ENCODE measurements at places on chromosomes 4 and X.

DNA sequence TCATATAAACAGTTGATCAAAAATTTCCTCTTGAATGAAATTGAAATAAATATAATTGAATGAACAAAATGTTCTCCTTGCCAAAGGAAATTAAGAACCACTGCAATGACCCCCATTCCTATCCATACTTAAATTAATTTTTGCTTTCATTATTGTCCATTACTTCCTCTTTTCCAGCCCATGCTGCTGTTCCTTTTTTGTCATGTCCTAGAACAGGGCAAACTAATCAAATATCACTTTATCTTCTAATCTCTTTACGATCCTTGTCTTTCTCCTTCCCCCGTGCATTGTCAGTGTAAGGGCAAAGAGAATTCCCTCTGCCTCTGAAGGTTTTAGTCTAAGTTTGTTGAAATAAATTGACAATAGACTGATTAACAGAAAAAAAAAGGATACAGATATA is 203.0 kb downstream of the CENPC start:
- no peak for DNase-seq

DNA sequence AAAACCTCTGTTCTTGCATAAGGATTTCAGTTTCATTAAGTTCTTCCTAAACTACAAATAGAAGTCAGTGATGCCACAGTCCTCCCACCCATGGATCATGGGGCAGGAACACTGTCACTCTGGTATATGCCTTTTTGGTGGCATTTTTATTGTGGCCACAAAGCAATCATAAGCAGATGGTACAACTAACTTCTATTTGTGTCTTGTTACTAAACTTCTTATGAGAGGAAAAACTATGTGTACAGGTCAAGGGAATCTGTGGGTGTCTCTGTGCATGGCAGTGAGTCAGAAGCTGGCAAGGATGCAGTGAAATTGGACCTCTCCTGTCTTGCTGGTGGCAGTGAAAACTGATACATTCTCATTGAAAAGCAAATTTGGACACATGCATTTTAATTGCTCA is 245.0 kb upstream of the GPC4 start:
- DNase-seq, result no peak

- DNase-seq, result no peak
These were observed 53.3 kb downstream of the RFC1 start for GRCh38 chr4:39312816-39313215.

- no peak for DNase-seq
These were observed 278.0 kb downstream of the FBXO8 start for GRCh38 chr4:174005422-174005821.

DNA sequence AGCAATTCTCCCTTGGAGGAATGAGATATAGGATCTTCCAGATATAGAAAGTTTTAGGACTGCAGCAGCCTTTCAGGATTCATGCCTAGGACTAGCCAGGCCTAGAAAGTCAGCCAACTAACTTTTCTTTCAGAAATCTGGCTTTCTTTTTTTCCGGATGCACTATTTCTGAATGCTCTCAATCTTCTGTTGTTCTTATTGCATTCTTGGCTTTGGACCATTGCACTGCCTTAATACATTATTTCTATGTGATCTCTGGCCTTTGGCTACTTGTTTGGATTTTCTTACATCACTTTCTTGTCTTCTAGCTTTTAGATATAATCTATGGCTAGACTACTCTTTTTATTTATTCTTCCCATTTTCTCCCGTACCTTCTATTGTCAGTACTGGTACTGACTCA is 813.1 kb upstream of the HTR2C start:
- DNase-seq, result no peak

- no peak for DNase-seq
These were observed 592.6 kb upstream of the SLIT2 start for GRCh38 chr4:19659101-19659500.

- no peak for DNase-seq
These were observed 78.9 kb upstream of the FAM9C start for GRCh38 chrX:13123247-13123856.

DNA sequence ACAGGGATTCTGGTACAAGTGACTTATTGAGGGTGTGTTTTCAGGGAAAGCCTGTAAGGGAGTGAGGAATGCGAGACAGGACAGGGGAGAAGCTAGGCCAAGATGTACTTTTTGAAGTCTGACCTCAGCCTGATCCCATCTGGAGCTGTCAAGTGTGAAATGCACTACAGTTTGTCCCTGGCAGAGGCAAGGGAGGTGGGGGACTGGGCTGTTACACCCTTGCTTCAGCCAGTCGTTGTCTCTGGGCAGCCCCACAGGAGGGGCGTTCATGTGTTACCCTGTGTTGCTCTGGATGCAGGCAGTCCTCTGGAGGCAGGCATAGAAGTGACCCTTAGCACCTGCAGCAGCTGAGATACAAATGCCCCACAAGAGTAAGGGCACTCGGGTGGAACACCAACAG is 25.8 kb downstream of the PPEF1 start:
- DNase-seq, result no peak

- DNase-seq, result no peak
These were observed 349.7 kb upstream of the GALNT7 start for GRCh38 chr4:172818901-172819300.

GRCh38 chr4:5222951-5223350 is 171.7 kb downstream of the STK32B start:
- no peak for DNase-seq

DNA sequence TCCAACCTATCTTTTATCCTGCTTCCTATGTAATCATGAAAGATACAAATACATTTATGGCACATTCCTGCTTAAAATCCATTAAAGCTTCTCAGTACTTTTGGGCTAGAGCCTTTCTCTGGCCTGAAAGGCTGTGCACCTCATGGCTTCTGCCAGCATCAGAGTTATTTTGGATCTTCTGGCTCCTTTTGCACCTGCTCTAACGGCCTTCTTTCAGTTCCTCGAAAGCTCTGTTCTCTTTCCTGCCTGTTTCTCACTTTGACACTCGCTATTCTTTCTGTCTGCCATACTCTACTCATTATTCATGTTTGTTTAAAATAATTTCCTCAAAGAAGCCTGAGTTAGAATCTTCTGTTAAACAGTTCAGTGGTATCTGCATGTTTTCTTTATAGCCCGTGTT is 86.0 kb downstream of the LRP2BP start:
- no peak for DNase-seq

DNA sequence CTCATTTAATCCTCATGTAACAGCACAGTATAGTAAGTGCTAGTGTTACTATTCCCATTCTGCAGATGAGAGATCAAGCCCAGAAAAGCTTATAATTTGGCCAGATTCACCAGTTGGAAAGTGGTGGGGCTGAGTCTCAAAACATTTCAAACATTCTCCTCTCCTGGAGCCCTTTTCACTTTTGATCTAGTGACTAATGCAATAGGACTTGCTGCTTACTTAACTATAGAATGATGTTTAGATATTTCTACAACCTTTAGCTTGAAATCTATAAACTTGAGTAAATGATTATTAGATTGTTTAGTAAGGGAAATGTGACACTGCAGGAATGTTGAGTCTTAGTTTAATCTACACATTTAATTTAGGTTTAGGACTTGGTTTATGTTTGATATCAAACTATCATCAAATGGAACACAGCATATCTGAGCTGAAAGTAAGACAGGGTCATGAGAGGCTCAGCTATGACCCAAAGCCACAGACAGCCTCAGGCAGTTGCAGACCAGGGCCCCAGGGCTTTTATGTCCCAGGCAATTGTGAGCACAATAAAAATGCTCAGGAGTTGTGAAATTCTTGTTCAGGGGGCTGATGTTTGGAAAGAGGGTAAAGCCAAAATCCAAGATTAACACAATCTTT is 199.5 kb upstream of the HS3ST1 start:
- no peak for DNase-seq

- no peak for DNase-seq
These were observed 107.0 kb downstream of the REPS2 start for GRCh38 chrX:17053502-17053901.

GRCh38 chrX:8403988-8404387 is 60.6 kb upstream of the VCX3B start:
- DNase-seq, result no peak

DNA sequence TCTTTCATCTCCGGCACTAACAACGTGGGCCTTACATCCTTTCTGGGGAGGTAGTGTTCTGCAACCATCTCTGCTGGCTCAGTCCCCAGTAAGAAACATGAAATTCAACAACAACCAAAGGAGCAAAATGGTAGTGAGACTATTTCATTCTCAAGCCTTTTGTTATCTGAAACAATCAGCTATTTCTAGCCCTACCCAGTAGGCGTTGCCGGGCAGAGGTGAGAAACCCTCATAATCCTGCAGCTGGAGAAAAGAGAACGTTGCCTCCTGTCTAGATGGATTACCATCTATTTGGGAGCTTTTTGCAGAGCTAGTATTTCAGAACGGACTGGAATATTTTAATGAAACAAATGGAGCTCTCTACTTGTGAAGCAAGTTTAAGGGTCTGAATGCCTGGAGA is 66.4 kb upstream of the GPR174 start:
- no peak for DNase-seq

DNA sequence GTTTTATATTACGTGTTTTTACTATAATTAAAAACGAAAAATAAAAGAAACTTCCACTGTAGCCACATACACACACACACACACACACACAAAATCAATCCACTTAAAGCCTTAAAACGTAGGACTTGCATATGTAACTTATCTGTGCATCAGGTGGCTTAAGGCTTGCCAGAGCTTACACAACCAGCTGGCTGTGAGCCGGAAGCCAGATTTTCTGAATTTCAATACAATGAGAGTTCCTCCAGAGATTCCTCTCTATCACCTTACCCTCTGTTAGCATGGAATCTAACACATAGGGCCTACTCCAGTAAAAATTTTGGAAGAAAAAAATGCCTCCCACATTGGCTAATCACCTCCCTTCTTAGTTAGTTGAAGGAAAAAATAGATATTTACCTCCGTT is 27.9 kb upstream of the SLITRK4 start:
- DNase-seq, result no peak

DNA sequence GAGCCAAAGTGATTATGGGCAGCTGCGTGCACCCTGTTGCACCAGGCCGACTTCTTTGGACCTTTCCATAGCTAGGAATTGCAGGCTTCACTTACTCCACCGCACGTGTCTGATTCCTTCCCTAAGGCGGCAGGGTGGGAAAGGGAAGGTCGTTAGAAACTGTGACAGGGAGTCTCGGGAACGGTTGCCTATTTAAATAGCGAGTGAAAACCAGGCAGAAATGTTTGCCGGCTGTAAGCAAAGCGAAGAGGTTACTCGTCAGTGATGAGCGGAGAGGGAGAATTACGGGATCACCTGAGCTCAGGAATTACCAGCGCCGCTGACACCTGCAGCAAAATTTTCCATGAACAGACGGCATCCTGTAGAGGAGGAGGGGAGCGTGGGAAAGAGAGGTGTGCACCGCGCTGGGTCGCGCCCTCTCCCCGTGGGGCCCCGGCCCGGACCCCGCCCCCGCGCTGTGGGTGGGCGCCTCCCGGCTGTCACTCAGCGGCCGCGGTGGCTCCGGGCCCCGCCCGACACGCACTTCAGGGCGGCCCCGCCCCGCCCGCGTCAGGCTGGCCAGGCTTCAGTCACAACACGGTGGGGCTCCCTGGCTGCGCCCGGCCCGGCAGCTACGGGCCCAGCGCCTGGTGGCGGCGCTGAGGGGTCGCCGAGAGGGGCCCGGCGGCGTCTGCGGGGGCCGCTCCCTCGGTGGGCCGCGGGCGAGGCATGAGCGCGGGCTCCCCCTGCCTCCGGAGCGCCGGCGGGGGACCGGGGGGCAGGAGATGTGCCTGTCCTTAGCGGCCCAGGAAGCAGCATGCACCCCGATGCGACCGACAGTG is at the start of gene SNX25:
Gene SNX25 (plus strand): TSS at position 568 of the 821 bp plus-strand sequence. CDS start 229 bp downstream, at position 797.
- DNase-seq, result peak; percentile 92

GRCh38 chr4:95465010-95465409 is 83.8 kb downstream of the UNC5C start:
- DNase-seq, result no peak

GRCh38 chr4:87532907-87533306 is 3.7 kb upstream of the SPARCL1 start:
- no peak for DNase-seq

DNA sequence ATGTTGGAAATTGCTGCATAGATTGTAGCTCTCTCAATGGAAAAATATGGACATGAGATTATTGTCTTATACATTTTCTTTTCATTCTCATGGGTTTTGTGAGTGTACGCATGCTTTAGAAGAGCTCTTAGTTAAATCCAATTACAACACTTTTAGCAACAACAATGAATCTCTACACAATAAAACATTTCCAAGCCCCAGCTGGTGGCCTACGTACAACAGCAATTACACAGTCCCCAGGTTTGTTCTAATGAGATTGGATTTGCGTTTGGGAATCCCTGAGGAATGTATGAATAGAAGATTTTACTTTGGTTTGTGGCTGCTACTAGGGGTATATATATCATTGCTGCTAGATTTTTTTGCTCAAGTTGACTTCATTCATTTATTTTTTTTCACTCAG is 98.6 kb downstream of the FHDC1 start:
- DNase-seq, result no peak

DNA sequence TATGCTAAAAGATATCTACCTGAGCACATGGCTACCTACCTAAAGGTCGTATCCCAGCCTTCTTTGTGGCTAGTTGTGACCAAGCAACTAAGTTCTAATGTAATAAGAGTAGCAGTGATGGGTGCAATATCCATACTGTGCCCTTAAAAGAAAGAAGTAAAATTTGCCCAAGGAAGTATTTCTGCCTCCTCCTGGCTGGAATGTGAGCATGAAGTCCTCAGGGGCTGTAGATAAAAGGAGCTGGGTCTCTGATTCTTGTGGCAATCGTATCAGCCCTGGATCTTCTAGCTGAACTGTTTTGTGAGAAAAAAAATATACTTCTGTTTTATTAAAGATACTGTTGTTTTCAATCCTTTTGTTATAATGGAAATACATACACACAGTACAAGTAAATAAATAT is 217.4 kb downstream of the GPAT3 start:
- DNase-seq, result no peak

DNA sequence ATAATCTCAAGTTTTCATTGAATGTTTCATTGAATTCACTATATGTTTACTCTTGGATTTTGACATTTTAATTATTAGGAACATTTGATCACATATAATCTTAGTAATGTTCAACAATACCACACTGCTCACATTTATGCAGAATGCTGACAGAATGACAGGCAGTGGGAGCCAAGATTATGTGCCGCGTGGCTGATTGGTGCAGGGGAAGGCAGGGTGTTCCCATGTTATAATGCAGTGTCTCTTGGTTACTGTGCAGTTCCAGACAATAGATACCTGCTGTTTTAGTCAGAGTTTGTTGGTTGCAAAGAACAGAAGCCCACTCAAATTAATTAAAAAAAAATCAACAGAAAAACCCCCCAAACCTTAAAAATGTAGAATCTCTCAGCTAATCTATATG is 33.0 kb downstream of the FHIP1A start:
- no peak for DNase-seq

GRCh38 chr4:99324979-99325378 is 3.8 kb upstream of the ADH1B start:
- DNase-seq, result peak; percentile 94

DNA sequence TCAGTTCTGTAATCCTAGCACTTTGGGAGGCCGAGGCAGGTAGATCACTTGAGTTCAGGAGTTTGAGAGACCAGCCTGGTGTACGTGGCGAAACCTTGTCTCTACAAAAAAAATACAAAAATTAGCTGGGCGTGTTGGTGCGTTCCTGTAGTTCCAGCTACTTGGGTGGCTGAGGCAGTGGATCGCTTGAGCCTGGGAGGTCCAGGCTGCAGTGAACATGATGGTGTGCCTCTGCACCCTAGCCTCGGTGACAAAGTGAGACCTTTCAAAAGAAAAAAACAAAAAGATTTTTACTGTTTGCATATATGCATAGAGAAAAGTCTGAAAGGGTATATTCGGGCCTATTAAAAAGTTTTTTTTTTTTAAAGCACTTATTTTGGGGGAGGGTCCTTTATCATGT is 76.1 kb downstream of the KDM6A start:
- no peak for DNase-seq

- no peak for DNase-seq
These were observed 10.5 kb downstream of the CD99L2 start for GRCh38 chrX:150887906-150888465.
